ENCODE measurements at places on chromosomes 7 and 10.

- DNase-seq = no peak
Measured at GRCh38 chr10:22468570-22469320, 123.4 kb downstream of the SPAG6 start.

DNA sequence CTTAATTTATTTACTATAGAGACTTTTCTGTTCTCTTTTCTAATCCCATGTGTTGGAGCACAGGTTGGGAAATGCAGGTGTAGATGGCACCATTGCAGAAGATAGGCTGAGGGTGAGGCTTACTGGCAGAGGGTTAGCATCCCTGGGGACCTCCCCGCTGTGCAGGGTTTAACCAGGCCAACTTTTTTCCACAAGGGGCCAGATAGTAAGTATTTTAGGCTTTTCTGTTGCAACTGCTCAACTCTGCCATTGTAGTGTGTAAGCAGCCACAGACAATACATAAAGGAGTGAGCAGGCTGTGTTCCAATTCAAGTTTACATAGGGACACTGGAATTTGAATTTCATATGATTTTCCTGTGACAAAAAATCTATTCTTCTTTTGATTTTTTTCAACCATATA lies 34.6 kb upstream of the AOAH start:
- DNase-seq = no peak

DNA sequence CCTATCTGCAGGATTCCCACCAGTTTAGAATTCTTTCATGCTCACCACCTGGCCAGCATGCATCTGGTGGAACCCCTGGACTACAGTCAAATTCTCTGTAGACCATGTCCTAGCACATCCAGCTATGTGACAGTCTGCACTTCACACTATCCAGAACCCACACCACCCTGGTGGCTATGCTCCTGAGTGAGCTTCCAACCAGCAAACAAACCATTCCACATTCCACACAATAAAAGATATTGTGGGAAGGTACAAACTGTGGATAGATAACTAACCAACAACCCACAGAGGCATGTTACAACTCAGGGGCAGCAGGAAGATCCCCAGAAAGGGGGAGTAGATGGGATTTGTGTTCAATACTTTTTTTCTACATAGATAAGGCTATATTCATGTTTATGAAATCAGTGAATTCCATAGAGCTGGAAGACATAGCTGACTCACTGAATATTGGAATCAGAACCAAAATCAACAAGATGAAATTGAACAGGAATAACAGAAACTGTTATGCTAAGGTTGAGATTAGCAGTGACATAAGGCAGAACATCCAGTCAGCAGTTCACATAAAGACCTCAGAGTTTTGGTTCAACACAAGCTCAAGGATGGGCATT lies 72.5 kb downstream of the LRRC17 start:
- no peak for DNase-seq

DNA sequence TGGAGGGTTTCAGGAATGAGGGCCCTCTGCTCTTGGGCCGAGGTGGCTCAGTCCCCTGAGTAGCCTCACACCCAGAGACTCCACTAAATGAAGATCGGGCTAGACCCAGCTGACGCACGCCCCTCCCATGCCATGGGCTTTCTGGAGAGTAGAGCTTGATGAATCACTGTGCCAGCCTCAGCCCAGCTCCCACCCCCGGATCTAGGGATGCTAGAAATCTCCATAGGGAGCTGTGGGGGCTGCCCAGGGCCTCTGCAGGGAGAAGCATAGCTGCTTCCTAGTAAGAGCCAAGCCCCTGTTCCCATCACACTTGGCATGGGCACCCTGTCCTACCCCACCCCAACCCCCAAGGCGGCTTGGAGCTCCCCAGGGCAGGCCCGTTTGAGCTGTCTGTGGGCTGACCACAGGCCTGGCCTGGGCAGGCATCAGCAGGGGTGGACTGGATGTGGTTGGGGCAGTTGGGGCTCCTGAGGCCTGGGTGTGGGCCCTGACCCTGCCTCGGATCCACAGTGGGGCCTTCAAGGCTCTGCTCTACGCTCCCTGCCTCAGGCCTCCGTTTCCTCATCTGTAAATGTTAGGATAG lies 121.2 kb downstream of the ZMIZ1 start:
- DNase-seq = no peak

DNA sequence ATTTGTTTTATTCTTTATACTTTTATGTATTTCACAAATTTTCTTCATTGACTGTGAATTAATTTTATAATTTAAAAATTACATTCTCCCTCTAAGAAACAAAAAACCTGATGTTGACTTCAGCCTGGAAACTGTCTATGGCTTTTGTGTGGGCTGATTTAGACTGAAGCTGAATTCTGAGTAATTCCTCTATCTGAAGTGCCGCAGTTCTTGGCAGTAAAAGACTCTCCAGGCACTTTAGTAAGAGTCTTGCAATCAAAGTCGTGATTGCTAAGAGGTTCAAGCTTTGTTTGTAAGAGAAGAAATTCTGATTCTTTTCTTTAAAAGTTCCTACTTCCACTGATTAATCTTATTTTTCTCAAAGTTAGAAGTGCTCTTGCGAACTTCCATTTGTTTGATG lies 3.4 kb upstream of the CEP41 start:
- no peak for DNase-seq

Data from CD8-positive, alpha-beta memory T cell (primary cell).